ENCODE measurements at places on chromosomes 11 and 22.

DNA sequence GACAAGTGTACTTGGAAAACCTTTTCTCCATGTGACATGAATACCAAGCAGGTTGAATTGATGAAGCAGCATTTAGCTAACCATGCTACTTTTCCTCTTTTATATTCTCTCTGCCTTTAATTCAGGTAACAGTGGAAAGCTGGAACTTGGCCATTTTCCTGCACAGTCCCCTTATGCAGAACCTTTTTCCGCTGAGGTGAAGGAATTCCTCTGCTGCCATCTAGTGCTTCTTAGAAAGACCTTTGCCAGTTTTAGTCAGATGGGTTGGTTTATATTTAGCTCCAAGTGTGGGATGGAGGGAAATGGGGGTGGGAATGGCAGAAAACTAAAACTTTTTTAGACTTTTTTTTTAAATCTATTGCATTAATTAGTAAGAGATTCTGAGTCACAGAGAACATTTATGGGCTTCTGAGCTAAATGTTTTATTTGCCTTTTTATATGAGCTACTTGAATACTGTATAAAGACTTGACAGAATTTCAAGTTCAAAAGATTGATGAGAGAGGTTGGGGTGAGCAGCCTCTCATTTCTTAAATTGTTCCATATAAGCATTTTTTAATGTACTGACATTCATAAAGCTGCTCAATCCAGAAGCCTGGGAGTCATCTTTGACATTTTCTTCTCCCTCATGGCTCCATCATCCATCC lies 153.9 kb upstream of the ZC3H12C start:
- peak; percentile 85 for DNase-seq

DNA sequence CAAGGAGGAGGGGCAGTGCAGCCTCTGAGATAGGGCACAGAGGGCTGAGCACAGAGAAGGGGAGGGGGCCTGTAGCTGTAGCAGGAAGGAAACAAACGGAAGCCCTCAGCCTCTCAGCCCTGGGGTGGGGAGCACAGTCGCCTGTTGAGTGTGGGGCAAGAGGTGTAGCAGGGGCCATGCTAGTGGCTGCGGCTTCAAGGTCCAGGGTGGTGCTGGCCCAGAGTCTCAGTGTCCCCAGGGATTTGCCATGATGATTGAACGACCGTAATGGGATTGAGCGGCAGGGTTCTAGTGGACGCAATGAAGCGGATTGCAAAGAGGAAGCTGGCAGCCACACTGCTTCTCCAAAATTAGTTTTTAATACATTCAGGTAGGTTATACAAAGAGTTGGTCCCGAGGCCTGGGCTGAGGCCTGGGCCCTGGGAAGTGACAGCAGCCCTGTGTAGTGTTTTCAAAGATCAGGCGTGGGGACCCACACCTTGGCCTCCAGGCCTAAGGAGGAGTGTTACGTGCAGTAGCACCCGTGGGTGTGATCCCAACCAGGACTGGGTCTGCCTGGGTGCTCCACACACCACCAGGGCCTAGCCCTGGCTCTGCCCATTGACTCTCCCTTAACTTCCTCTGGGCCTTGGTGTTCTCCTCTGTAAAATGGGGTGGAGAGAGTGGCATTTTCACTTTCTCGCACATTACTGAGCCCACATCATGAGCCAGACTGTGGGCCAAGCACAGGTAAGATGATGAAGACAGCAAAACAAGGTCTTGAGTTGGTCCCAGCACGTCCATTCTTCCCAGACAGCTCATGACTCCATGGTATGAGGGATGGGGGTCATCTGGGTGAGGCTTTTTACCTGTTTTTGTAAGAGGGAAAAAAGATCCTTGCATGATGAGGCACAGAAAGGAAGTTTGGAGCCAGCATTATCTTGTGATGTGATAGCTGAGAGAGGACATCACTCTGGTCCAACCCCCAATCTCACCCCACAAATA lies 13.1 kb downstream of the LRRC32 start:
- no peak for DNase-seq

- DNase-seq, result no peak
Measured at GRCh38 chr11:5286901-5287300, 14.8 kb downstream of the OR51B4 start.

DNA sequence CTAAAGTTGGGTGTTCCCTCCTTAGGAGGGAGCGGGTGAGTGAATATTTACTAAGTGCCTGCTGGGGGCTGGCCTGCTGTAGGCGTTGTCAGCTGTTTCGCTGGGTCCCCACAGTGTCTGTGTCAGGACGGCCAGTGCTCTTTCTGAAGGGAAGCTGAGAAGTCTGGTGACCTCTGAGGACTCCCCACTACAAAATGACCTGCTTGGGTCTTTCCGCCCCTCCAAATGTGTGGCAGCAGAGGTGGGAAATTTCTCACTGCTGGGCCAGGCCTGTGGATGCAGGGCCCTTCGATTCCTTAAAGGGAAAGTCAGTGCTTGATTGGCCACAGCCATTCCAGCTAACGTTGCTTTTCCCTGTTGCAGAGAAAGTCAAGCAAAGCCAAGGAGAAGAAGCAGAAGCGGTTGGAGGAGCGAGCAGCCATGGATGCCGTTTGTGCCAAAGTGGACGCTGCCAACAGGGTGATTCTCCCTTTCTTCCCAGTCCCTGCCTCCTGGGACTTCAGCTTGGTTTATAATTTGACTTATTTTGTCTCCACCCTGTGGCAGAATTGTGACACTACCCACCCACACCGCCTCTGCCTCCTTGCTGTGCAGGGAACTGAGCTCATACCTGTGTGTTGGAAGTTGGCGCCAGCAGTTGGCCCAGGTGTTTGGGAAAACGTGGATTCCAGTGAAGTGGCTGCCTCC lies 6.8 kb downstream of the NAA40 start:
- DNase-seq, result peak; percentile 62

DNA sequence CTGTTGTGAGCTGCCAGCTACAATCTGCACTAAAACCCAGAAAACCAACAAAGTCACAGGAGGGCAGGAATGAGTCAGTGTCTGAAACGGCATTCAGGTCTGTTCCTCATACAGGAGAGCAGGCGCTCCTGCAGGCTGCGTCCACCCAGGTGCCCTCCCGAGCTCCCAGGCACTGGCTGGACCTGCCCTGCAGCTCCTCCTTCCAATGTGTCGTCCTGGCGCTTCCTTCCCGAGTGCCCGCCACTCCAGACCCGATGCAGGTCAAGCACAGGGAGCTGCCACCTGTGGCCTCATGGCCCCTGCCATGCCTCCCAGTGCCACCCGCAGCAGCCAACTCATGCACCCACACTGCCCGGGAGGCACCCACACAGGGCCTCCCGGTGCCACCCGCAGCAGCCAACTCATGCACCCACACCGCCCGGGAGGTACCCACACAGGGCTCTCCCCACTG lies 12.0 kb downstream of the BRD1 start:
- DNase-seq, result peak; percentile 75

DNA sequence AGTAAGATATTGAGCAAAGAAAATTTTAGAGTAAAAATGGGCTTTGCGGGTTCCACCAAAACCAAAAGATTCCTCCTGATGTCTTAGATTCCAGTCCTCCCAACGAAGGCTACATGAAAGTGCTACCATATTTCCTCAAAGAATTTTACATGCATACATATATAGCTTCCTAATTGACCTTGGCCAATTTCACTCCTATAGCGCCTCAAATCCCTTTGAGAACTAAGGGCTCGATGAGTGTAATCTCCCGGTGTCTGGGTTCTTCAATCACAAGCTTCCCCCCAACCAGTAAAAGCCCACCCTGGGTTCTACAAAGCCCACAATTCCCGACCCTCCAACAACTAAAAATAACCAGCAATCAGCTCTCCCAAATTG lies 1.2 kb downstream of the SIK3 start:
- DNase-seq, result no peak

GRCh38 chr11:87851234-87851633 lies 324.0 kb downstream of the RAB38 start:
- peak; percentile 89 for DNase-seq

DNA sequence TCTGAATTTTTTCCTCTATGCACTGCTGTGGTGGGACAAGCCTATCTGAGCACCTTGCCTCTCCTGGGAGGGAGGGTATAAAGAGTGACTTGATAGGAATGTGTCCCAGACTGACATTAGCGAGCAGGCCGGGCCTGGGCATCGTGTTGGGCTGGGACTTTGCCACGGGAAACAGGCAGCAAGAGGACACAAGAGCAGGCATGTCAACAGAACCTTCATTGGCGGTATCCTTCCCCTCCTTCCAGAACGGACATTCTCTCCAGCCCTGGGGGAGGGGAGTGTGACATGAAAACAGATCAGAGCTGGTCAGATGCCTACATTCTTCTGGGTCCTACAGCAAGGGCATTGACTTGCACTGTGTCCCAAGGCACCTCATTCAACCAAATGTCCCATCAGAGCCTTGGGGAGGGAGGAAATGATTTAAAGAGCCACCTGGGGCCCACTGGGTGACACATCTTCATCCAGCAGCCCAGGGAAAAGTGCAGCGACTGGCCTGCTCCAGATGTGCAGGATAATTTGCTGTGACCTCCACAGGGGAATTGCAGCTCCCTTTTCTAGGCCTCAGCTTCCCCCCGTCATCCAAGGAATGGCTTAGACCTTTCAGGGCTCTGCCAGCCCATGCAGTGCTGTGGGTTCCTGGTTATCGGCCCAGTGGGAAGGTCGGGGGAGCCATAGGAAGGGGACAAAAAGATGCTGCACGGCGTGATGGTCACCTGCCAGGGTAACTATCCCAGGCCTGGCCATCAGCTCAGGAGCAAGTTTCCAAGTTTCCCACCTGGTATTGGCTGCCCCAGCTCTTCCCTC lies 21.8 kb upstream of the UVRAG start:
- no peak for DNase-seq

GRCh38 chr11:60972182-60973030 lies 926 bp downstream of the CD6 start:
- no peak for DNase-seq

DNA sequence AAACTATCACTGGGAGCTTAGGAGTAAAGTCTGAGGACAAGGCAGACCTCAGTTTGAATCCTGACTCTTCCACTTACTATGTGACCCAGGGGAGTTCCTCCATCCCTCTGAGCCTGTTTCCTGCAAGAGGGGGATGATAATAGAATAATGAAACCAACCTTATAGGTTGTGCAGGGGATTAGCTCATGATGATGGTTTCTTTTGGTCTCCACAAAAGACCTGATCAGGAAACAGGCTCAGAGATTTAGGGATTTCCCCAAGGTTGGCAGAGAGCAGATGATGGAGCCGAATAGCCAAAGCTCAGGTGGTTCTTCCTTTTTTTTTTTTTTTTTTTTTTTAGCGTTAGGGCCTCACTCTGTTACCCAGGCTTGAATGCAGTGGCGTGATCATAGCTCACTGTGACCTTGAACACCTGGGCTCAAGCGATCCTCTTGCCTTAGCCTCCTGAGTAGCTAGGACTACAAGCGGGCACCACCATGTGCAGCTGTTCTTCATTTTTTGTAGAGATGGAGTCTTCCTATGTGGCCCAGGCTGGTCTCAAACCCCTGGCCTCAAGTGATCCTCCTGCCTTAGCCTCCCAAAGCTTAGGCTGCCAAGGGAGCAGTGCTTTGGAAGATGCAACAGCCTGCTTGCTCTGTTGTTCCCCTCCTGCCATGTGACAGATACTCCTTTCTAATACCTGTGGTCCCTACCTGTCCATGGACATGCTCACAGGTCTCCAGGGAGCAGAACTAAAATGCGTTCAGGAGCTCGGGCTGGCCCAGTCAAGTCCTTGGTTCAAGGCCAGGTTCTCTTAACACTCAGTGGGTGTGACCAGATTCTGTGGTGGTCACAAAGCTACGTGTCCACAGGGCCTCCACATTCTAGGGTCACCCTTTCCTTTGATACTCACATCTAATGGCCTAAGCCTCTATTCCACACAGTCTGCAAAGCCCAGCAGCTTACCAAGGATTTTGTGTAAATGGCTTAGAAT lies 22.3 kb downstream of the PATZ1 start:
- no peak for DNase-seq

GRCh38 chr22:24051028-24051427 lies 39.9 kb downstream of the CABIN1 start:
- no peak for DNase-seq

GRCh38 chr11:92740276-92740675 lies 229.2 kb upstream of the MTNR1B start:
- no peak for DNase-seq

DNA sequence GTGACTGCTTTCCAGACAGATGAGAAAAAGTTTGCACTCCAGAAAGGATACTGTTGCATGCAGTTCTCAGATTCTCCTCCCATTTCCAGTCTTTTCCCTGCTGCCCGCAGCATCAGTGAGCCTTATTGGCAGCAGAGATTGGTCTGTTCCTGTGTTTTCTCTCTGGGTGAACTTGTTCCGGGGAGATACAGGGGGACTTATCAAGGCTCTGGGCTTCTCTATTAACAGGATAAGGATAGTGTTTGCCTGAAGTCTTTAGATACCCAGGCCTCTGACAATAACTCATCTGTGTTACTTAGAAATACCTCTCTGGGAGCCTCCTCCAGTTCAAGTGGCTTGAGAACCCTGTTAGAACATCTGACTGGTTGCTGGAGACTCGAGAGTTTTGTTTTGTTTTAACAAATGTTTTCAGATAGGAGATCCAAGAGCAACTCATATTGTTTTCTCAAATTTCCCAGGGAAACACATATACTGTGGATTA lies 154.7 kb downstream of the BLID start:
- no peak for DNase-seq

- DNase-seq, result peak; percentile 8
Measured at GRCh38 chr11:126655807-126656128, 300.3 kb downstream of the ST3GAL4 start.

- DNase-seq, result no peak
Measured at GRCh38 chr22:21022507-21022906, 7.5 kb downstream of the P2RX6 start.

DNA sequence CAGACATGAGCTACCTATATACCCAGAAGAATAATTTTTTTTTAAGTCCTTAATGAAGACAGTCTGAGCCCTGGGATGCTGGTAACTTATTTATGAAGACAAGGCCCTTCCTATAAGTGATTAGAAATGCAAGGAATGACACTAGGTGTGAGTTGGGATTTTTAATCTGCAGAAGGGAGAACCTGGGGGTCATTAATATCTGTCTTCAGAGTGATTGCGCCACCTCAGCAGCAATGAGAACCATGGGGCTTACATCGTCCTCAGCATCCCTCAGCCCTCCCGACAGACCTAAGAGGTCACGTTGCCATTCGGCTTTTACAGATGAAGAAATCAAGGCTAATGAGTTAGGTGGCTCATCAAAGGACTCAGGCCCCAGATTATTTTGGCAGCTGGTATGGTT lies 55.6 kb downstream of the MCM5 start:
- no peak for DNase-seq

DNA sequence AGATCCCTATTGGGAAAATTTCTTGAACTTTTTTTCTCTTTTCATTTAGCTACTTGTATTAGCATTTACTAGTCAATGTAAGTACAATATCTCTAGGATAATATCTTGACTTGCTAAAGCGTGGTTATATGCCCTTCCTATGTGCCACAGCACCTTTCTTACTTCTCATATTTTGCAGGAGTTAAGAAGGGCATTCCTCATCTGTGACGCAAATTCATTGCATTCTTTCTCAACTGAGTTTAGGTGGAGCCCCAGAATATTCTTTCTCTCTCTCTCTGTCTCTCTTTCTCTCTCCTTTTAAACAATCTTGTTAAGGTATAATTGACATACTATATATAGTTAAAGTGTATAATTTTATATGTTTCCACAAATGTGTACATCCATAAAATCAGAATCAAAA lies 266.1 kb downstream of the RAB38 start:
- DNase-seq, result no peak
